Ovary (tissue), 10 donors: ENCODE measurements at places on chromosomes 12 and 14. TPM values are rescaled to one million over a fixed set of nuclear protein-coding genes. Genes with fewer than 3 reads are reported as not detected.

GRCh38 chr12:76563061-76563460, 3.5 kb upstream of the OSBPL8 start:
- H3K36me3 ChIP-seq = no peaks in the 10 kb centered on the region
- H3K27ac ChIP-seq = no peak overlapping the region
- H3K4me1 ChIP-seq = no peaks in the 10 kb centered on the region
- no peak overlapping the region for H3K4me3 ChIP-seq
- no peak for DNase-seq
- H3K27me3 ChIP-seq = no peaks in the 10 kb centered on the region

The TAS2R9 gene
- total RNA-seq = not detected

DNA sequence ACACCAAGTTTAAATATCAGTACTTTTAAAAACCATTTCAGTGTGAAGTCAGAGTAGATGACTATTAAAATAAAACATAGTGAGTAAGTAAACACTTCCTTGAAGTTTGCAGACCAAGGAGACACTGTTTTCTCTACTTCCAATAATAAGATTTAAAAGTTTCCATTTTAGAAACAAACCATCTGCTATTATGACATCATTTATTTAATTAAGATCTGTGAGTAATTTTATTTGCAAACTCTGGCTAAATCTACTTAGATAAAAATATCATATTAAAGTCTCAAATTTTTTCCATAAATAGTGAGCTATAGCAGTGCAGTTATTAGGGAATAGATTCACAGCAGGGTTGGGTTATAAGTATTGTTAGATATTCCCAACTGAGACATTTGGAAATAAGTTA, 1267.0 kb upstream of the FLRT2 start:
- no peaks in the 10 kb centered on the region for H3K27me3 ChIP-seq
- no peak overlapping the region for H3K27ac ChIP-seq
- no peak overlapping the region for H3K4me3 ChIP-seq
- DNase-seq = no peak
- H3K4me1 ChIP-seq = no peaks in the 10 kb centered on the region

DNA sequence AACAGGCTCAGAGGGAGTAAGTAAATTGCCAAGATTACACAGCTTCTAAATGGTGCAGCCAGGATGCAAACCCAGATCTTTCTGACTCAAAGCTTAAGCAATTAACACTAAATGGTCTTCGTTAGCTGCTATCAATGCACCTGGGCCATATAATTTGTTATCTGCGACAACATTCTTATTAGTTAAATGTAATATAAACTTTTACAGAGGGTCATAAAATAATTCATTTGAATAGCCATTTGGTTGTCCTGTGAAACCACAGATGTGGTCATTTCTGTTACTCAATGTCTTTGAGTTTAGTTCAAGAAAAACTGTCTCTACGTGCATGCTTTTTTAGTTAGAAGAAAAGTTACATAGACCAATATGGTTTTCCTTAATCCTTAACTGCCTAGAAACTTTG, 22.1 kb upstream of the NAP1L1 start:
- DNase-seq = no peak
- no peaks in the 10 kb centered on the region for H3K36me3 ChIP-seq
- H3K27ac ChIP-seq = no peak overlapping the region
- no peak overlapping the region for H3K4me3 ChIP-seq
- H3K4me1 ChIP-seq = no peaks in the 10 kb centered on the region

DNA sequence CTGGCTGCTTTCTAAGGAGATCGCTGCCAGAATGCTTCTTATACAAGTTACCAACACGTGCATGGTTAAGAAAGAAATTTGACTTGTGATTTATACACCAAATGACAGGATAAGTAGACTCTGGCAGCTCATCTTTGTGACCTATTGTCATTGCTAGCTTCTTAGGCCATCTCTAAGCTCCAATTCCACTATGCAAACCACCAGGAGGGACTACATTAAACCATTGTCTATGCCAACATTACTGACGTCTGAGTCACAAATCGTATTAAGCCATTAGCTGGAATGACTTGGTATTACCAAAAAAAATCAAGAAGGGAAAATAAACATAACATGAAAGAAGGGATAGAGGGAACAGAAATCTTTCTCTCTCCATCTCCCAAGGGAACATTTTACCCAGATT, 15.8 kb upstream of the VPS33A start:
- no peaks in the 10 kb centered on the region for H3K36me3 ChIP-seq
- peaks cover 2% of the 10 kb centered on the region for H3K4me1 ChIP-seq
- no peaks in the 10 kb centered on the region for H3K27me3 ChIP-seq
- no peak overlapping the region for H3K27ac ChIP-seq
- no peak for DNase-seq

The PIWIL1 gene
- not detected for total RNA-seq

The ABHD12B gene
- total RNA-seq = not detected

- no peaks in the 10 kb centered on the region for H3K36me3 ChIP-seq
- H3K4me3 ChIP-seq = no peak overlapping the region
- no peaks in the 10 kb centered on the region for H3K4me1 ChIP-seq
- H3K27ac ChIP-seq = no peak overlapping the region
These were observed 231.5 kb downstream of the SLC15A4 start for GRCh38 chr12:128592220-128592744.
